ENCODE measurements at places on chromosomes 2 and 18.
A peak's percentile ranks its signal among the peaks of the same experiment; 100 is the strongest.

DNA sequence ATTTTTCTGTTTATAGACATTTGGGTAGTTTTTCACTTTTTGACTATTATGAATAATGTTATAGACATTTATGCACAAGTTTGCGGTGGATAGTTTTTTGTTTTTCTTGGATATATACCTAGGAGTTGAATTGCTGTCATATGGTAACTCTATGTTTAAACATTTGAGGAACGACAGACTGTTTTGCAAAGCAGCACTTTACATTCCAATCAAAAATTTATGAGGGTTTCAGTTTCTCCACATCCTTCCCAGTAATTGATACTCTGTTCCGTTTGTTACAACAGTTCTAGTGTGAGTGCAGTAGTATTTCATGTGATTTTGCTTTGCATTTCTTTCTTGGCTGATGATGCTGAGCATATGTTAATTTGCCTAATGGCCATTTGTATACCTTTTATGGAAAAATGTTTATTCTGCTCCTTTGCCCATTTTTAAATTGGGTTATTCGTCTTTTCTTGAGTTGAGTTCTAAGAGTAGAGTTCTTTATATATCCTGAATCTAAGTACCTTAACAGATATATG lies 617.3 kb upstream of the LRATD1 start:
- DNase-seq, result no peak

GRCh38 chr2:231238689-231239088 lies 40.3 kb downstream of the ARMC9 start:
- no peak for DNase-seq

DNA sequence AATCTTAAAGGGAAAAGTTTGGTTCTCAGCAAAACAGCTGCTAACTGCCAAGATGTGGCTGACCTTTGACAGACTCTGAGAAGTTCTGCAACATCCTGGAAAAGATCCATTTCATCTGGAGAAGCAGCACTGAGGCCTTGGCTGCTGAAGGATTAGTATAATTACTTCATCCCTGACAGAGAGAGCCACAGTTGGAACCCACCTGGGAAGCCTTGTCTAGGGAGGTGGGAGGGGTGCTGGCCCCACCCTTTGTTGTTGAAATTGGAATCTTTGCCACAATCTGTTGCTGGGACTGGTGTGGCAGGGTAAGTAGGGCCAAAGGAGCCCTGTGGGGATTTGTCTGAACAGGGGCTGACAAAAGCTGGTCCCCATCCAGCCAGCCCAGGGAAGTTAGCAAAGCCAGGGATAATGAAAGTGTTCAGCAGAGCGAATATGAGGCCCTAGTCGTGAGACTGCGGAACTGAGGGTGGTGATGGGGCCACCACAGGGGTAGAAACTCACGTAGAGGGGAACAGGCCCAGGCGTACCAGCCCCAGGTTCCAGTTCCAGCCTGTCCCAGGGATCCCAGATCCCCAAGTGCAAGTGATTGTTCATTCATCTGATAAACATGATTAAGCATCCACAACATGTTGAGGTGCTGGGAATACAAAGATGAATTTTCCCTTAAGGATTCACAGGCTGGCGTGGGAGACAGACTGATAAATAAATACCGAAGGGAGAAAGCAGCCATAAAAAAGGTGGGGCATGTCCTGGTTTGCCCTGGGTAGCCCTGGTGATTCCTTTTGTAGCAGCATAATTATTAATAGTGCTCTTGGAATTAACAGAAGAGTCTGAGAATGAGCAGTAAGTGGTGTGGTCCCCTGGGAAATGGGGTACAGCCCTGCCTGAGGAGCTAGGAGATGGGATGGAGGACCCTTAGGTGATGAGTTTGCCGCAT lies 60.0 kb downstream of the MYO1B start:
- DNase-seq, result peak; percentile 83

- DNase-seq, result no peak
Observed at GRCh38 chr2:94994063-94994913, 31.2 kb upstream of the MAL start.

- DNase-seq, result no peak
Observed at GRCh38 chr2:157894694-157895435, 18.7 kb upstream of the ACVR1 start.

DNA sequence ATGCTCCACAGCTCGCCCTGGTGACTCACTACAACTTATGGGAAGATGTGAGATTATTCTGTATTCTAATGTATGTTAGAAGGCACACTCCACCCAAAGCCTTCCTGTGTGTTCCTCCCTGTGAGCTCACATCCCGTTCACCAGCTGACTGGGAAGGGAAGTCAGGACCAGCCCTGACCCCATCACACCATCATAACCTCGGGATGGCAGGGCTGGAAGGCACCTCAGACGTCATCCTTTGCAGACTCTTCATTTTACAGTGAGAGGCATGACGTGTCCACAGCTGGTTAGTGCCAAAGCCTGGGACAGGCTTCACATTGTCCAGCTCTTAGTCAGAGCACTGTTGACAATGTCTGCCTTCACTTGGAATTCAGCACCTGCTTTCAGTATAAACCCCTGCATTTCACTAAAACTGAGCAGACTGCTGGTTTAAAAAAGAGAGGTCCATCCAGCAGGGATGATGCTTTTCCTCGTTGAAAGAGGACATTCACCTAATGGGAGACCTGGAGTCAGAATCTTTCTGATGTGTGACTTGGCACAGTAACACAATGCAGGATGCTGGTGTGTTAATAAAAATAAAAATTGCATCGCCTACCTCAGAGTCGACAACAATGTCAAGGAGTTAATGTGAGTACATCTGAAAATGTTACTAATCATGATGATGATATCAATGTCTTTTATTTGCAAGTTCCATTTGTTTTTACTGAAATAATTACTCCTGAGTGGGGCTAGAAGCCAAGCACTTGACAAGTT lies 418.0 kb upstream of the TNP1 start:
- DNase-seq, result no peak

GRCh38 chr18:60018618-60019462 lies 119.0 kb downstream of the PMAIP1 start:
- no peak for DNase-seq

DNA sequence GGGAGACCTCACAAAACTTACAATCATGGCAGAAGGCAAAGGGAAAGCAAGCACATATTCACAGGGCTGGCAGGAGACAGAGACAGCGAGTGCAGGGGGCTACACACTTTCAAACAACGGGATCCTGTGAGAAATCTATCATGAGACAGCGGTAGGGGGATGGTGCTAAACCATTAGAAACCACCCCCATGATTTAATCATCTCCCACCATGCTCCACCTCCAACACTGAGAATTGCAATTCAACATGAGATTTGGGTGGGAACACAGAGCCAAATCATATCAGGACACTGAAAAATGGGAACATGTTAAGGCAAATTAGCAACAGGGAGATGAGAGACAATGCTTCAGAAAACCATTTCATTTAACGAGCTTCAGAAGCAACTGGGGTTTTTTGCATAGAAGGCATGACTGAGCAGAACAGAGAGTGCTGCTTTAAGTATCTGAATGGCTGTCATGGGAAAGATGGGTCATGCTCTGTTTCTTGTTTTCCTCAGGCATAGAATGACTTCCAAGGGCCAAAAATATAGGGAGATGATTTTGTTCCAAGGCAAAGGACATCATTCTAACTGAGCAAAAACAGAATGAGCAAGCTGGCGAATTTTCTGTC lies 100.8 kb upstream of the MAP2 start:
- DNase-seq, result no peak

- DNase-seq, result no peak
Observed at GRCh38 chr2:238585836-238586821, 159.4 kb downstream of the ASB1 start.

- DNase-seq, result no peak
Observed at GRCh38 chr2:36477746-36478145, 120.2 kb downstream of the FEZ2 start.

GRCh38 chr2:223870840-223871611 lies 33.6 kb upstream of the AP1S3 start:
- peak; percentile 11 for DNase-seq

GRCh38 chr2:158403237-158403636 lies 53.3 kb downstream of the CCDC148 start:
- no peak for DNase-seq

- no peak for DNase-seq
Observed at GRCh38 chr2:121367246-121367900, 82.4 kb upstream of the TFCP2L1 start.

- DNase-seq, result no peak
Observed at GRCh38 chr2:188278388-188279092, 13.1 kb upstream of the GULP1 start.
